ENCODE measurements at places on chromosomes 2 and 18.
A peak's percentile ranks its signal among the peaks of the same experiment; 100 is the strongest.

- no peak for DNase-seq
Observed at GRCh38 chr2:67627456-67628207, 230.5 kb downstream of the ETAA1 start.

DNA sequence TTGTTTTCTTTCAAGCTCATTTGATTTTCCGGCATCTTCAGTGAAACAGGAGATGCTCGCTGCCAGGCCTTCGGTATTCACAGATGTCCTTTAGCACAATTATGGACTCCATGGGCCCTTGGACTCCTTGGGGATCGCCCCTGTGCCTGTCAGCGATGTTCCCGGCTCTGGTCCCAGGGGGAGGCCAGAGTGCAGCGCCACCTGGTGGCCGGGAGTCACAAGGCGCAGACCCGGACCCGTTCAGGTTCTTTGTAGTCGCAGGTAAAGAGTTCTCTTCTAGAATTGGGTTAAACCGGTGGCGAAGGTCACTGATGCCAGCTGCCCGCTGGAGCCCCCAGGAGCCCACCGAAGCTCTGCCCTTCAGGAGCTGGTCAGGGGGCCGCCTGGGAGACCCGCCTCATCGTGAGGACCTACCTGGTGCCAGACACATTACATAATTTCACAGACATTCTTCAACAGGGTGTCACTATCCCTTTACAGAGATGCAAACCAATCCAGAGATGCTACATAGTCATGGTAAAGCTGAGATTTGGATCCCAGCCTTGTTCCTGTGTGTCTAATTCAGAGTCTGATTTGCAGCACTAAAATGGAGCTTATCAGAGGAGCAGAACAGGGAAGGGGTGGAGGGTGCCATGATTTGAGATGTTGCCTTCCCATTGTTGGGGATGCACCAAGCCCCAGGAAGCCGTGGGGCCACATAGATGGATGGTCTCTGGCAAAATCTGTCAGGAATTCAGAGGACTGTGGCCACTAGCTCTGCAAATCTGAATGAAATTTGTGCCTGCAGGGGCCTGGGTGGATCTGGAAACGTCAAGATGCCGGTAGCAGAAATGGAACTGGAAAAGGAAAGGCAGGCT lies 6.0 kb upstream of the INPP5D start:
- DNase-seq = no peak

DNA sequence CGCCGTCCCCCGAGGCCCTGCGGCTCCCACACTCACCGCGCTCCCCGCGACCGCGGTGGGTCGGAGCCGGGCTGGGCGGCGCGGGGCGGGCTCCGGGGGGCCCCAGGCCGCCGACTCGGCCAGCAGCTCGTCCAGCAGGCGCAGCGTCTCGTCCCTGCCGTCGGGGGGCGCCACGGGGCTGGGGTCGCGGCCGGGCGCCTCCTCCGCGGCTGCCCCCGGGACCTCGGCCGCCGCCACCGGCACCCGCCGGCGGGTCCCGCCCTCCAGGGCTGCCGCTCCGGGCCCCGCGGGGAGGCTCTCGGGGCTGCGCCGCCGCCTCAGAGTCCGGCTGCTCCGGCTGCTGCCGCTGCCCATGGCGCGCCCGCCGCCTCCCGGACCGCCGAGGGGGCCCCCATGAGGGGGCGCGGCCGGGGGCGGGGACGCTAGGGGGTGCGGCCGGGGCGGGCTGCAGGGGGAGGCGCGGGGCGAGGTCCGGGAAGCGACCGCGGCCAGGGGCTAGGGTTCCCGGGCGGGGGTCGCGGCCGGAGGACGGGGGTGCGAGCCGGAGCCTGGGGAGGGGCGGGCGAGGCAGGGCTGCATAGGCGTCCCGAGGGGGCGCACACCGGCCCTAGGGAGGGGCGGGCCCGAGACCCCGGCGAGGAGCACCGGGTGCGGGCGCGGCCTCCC lies at the start of gene CYS1:
Gene CYS1 (minus strand): TSS at position 542 of the 666 bp plus-strand sequence. CDS start 188 bp downstream, at position 354.
- DNase-seq = no peak

DNA sequence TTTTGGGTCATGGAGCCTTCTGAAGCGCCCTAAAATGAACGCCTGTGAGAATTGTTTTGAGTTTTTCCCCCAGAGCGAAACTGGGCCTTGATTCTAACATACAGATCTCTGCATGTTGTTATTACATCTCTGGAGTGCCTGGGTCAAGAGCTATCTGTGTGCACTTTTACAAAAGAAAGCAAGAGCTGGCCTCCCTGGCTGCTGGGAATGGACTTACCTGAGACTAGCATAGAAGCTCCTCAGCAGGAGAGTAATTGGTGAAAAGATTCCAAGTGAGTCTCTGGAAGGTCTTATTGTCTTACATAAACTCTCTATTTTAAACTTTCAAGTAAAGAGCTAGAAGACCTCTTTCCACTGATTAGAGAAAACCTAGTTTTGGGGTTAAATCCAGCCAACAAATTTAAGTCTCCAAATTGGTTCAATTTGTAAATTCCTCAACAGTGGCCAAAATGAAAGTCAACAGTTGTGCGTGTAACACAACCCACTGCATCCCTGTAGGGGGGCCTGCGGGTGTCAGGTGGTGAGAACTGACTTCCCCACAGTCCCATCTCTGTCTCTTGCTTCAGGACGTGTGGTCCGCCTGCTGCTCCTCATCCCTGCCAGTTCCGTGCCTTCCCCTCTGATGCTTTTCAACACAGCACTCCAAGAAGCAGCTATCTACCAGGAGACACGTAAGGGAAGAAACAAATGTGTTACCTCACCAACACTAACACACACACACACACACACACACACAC lies 206.1 kb downstream of the SH3BP4 start:
- DNase-seq = no peak

DNA sequence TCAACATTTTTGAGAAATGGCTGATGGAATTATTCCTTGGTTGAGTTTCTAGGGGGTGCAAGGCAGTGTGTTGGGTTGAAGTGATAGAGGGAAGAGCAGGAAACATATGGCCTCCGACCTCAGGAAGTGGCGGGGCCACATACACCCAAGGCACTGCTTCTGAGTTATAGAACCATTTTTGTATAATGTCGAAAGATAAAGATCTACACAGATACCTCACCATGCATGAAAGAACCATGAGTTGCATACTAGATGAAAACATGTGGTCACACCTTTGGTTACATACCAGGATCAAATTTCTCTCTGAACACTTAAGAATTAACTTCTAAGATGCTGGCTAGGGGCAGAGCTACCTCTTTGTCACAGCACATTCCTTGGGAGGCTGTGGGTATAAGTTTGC lies 23.2 kb downstream of the LAMA3 start:
- DNase-seq = no peak

DNA sequence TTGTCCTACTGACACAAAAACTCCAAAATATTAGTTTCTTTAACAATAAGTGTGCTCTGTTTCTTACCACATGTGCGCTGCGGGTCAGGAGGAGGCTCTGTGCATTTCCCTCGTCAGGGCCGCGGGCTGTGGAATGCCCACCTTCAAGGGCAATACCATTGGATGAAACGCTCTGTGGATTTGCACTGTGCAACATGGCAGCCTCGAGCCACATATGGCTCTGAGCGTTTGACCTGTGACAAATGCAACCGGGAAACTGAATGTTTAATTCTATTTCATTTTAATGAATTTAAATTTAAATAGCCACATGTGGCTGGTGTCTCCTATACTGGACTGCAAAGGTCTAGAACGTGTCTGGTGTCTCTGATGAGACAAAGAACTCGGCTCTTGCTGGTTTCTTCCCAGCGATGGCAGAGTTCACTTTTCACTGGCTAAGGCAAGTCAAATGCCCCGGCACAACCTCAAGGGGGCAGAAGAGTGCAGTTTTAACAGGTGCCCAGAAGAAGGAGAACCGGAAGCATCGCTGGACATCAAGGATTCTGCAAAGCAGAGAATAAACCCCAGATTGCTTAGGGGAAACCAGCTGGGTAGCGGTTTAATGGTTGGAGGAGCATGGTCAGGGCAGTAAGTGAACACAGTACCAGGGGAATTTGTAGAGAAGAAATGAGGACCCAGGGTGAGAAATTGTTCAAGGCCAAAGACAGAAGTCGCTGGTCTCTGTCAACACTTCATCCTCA lies 37.0 kb upstream of the TMEM18 start:
- peak; percentile 22 for DNase-seq

GRCh38 chr18:58542426-58543159 lies 86.3 kb downstream of the ALPK2 start:
- DNase-seq = peak; percentile 28

DNA sequence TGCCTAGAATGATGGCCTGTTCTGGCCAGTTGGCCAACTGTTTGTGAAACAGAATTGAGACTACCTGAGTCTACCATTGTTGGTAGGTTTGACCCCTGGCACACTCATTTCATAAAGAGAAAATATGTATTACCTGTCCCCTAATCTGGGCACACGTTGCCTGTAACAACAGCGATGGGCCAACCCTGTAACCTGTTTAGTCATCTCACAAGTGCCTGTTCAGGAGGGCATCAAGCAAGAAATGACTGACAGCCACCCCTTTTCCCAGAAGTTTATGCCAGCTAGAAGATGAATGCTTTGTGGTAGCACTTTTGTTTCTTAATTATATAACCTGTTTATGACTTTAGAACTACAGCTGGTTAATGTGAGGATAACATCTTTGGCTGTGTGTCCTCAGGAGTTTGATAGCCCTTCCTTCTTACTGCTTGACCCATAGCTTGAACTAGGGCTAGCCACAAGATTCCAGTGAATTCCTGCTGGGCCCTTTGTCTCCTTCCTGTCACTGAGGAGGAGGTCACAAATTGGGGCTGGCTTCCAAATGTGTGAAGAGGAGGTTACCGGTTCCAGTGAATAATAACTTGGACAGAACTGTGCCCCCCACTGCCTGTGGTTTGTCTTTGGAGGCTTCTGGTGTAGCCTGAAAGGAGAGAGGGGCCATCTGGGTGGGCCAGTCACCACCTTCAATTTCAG lies 273.9 kb upstream of the EPAS1 start:
- no peak for DNase-seq

GRCh38 chr2:217880891-217881290 lies 121.9 kb downstream of the TNS1 start:
- DNase-seq = no peak
